ENCODE measurements at places on chromosomes 3 and 15.

GRCh38 chr3:188421151-188421821, 267.3 kb downstream of the LPP start:
- DNase-seq, result no peak

DNA sequence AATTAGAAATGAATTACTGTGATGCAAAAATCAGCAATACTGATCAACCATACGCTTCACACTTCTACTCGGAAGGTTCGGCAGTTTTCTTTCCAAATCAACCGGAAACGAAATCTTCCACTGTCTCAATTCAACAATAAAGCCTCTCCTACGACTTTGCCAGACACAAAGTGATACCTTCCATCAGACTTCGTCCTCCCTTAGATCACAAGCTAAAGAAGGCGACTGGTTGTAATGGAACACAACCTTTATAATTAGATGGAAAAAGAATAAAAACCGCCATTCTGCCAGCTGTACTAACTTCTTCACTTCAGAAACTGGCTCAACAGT, 618 bp downstream of the PARL start:
- no peak for DNase-seq

GRCh38 chr3:171615686-171616085, 155.5 kb upstream of the TNIK start:
- no peak for DNase-seq

GRCh38 chr15:83365370-83365938, 81.0 kb upstream of the BNC1 start:
- no peak for DNase-seq

GRCh38 chr15:100947760-100948429, 28.7 kb downstream of the LRRK1 start:
- DNase-seq, result no peak

DNA sequence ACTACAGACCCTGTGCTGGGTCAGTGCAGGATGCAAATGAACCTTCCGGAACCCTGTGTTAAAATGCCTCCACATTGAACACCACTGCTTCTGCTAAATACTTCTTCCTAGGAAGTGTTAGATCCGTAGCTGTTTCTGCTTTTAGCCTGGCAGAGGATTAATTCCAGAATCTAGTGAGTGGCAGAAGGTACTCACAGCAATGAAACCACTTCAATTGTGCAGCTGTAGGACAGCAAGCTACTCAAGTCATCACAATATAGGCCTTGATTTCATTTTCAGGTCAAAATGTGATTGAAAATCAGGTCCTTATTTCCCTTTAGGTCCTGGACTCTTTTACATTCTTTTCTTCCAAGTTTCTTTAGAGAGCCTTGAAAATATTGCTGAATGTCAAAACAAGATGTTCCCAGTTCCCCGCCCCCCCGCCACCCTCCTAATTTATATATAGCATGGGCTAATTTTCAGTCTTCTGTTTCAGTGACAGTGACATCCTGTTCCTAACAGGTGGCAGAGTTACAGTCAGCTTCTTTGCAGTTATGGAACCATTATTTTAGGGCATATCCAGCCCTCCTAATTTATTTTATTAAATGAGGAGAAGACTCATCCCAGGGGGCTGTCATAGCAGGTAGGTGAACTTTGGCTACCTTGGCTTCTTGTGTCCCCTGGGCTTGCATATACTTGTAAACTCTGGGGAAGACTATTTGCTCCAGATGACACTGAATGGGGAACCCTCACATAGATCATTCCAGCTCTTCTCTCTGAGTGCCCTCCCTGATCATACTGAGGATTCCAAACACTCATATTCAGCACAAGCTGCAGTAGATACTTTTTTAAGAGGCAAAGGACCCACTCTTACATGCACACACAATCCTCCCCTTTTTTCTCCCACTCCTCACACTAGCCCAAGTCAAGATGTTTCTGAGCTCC, 28.0 kb upstream of the ARNT2 start:
- DNase-seq, result no peak

- DNase-seq, result no peak
These were observed 666.7 kb upstream of the NAALADL2 start for GRCh38 chr3:174192471-174192870.

- DNase-seq, result no peak
These were observed 570 bp upstream of the NEDD4 start for GRCh38 chr15:55993804-55994560.

DNA sequence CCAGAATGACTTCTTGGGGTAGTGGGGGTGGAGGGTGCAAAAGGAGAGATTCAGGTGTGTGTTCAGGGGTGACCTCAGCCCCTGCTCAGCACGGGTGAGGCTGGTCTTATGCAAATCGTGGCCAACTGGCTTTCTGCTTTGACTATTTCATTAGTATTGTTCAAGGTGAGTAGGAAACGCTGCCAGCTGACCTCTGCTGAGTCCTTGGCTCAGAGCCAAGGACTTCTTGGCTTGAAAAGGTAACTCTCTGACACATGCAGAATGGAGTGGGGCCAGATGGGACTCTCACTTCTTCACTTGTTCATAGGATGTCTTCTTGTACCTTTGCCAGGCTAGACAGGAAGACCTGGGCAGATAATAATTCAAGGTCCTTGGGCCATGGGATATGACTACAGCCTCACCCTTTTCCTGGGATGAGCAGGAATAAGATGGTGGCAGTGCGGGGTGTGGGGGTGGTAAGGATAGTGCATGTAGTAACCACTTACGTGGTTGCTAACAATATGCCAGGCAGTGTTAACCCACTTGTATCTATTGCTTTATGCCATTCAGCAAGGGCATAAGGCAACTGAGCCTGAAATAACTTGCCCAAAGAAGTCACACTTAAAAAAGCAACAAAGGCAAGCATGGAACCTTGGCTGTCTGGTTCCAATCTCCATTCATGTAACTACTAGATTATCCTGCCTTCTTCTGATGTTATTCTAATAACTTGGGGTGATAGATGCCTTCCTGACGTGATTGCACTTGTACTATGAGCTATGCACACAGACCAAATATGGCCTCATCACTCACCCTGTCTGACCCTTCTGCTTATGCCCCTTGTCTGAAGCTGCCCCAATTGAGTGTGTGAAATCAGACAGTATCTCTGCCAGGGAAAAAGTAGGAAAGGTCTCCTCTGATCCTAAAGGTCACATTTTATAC, 193.1 kb downstream of the NR1D2 start:
- no peak for DNase-seq

- no peak for DNase-seq
These were observed 25.2 kb downstream of the NOX5 start for GRCh38 chr15:69039516-69040225.

DNA sequence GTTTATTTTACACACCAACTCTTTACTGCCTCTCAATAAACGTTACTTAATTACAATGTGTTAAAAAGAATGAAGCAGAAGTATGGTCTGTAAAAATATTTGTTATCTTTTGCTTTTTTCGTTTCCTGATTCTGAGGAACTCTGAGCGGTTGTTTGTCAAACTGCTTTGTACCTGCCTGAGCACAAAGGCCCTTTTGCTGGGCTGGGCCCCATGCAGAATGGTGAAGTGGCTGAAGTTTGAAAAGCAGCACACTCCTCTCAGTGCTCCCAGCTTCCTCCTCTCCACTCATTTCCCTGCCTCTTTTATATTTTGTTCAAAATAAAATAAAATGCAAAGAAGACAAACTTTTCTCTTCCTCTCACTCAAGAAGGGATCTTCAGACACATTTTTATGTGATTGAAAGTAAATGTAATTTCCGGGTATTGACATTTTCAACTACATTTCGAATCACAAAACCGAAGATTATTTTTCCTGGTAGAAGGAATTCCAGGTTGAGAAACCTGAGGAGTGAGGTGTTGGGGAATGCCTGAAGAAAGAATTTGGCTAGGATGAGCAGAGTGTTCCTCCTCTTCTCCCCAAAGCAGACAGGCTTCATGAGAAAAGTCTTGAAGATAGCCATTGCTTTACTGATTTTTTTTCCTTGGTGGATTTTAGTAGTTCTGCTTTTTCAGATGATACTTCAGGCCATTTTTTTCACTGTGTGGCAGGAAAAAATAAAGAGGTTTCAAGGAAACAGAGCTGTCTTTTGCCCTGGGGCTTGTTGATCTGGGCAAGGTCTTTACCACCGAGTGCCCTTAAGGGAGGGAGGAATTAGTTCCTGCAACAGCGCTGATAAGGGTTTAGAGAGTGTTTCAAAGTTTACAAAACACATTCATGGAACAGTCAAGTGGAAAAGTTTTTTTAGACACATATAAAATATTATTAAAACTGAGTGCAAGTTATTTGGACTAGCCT, 229.8 kb downstream of the NFKBIZ start:
- DNase-seq, result no peak

GRCh38 chr15:53752406-53752805, 7.1 kb downstream of the WDR72 start:
- DNase-seq, result no peak

DNA sequence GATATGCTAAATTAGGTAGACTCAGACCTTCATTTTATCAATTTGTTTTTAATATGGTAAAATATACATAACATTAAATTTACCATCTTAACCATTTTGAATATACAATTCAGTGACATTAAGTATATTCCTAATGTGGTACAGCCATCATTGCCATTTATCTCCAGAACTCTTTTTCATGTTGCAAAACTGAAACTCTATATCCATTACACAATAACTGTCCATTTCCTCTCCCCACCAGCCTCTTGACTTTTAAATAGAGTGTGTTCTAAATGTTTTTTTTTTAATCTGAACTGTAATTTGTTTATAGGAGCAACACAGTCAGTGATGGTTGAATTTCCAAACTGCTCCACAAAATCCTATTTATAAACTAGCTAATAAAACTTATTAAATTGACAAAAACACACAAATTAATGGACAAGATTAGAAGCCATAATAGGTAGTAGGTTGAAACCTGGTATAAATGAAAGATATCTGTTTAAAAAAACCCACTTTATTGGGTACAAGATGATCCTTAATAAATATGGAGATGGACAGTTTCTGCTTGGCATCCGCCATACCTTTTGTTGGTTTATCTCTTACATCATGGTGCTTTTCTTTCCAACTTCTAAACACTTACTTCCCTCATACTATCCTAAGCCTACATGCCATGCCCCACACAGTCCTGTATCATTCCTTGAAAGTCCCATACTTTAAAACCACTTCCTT, 142.4 kb downstream of the ZPLD1 start:
- DNase-seq, result no peak

- DNase-seq, result no peak
These were observed 59.9 kb downstream of the MESD start for GRCh38 chr15:80929689-80930088.

- no peak for DNase-seq
These were observed 8.9 kb downstream of the ECE2 start for GRCh38 chr3:184284696-184285095.

DNA sequence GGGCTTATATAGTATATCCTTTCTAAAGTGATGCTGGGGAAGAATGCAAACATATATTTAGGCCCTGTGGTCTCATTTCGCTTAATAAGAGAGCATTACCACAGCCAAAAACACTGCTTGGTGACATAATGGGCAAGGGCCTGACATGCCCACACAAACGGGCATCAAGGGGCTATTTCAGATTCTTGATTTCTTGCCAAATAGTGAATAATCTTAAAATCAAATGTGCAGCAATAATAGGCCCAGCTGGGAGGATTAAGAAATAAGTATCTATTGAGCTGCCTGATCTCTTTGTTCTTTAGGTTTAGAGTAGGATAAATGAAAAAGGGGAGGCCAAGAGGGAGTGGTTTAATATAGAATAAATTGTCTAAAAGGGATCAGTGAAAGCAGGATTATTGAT, 241.0 kb upstream of the GBE1 start:
- DNase-seq, result no peak

DNA sequence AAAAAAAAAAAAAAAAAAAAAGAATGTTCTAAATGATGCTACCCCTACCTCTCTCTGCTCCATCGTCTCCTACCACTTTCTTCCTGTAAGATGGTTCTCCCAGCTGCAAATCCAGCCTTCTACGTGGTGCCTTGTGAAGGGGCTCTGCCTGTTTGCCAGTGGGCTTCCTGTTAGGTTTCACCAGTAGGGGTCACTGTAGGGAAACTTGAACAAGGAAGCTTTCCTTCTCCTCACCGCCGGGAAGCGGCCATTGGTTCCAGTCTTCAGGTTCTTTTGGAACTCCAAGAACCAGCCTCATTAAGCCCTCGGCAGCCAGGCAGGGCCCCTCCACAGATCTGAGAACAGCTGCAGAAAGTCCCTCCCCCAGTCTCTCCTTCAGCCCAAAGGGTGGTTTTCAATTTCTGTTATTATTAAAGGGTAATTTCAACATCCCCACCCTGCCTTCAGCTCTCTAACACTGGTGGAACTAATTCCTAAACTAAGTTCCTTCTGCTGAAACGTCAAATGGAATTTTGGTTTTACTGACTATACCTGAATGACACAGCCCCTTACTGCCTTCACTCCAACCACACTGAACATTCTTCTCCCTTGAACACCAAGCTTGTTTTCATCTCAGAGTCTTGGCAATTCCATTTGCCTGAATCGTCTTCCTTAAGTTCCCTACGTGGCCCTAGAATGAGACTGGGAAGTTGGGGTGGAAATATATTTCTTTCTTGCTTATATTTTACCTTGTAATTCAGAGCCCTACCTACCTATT, 13.5 kb downstream of the MCCC1 start:
- DNase-seq, result no peak

DNA sequence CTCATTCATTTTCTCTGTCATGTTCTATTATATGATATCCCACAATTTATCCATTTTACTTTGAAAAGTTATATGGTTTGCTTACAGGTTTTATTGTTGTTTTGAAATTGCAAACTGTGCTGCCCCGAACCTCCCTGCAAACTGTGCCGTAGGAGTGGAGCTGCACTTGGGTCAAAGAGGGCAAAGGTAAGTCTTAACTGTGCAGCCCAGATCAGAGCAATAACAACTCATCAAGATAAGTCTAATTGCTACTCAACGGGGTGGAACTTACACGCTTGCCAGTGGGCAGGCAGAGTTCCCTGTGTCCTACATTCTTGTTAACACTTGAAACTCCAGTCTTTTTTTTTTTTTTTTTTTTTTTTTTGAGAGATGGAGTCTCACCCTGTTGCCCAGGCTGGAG, 33.2 kb downstream of the ZDHHC19 start:
- no peak for DNase-seq

DNA sequence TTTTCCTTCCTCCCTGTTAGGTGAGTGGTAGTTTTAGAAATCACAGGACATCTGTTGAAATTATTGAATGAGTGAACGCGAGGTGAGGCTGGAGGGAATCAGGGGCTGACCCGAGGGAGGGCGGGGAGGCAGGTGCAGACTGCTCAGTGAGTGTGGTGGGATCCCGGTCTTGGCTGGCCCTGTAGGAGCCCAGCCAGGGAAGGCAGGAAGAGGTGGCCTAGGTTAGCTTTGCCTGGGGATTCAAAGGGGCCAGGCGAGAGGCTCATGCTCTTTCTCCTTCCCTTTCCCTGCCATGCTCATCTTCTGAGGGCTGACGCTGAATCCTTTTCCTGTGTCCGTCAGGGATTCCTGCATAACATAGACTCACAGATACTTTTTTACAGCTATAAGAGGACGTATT, 15.1 kb downstream of the CACNA1D start:
- no peak for DNase-seq

- DNase-seq, result no peak
These were observed 2.0 kb upstream of the PFKFB4 start for GRCh38 chr3:48558493-48559134.
